NCI-H2081 (cell line): ENCODE measurements at places on chromosomes 5 and 9.
A peak's percentile ranks its signal among the peaks of the same experiment; 100 is the strongest.

- DNase-seq: peak; percentile 69
These were observed 190.9 kb downstream of the ICE1 start for GRCh38 chr5:5613261-5613990.

- DNase-seq: no peak
These were observed 198.7 kb upstream of the HAPLN1 start for GRCh38 chr5:83919071-83920041.

DNA sequence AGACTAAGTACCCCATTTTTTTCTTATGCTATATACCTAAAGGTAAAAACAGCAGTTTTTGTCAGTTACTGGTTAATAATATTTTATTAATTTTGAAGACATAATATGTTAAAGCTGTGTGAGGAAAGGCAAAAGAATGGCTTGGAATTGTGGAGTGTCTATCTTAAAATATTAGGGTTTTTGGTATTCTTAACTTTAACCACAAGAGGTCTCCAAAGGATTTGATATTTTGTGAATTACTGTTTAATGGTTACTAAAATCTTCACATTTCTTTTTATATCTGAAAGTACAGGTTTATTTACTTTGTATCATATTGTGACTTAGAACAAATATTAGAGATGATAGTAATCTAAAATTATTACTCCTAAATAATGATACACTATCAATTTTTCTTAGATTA is 32.0 kb upstream of the DHFR start:
- DNase-seq: no peak

DNA sequence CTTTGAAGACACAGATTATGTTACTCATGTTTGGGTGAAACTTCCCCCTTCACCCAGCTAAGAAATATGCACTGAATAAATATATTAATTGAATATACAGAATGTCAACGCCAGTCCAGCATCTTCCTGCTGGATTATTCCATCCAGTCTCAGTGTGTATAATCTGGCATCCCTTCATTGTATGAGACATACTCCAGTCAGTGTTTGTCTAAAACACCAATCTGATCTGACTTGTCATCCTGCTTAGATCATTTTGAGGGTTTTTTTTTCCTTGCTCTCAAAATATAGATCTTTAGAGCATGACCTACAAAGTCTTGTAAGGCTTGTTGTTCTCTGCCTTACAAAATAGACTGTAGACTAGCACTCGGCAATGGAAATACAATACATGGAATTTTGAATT is 195.1 kb downstream of the SMARCA2 start:
- no peak for DNase-seq

- no peak for DNase-seq
These were observed 140.1 kb upstream of the NR3C1 start for GRCh38 chr5:143543358-143544255.

DNA sequence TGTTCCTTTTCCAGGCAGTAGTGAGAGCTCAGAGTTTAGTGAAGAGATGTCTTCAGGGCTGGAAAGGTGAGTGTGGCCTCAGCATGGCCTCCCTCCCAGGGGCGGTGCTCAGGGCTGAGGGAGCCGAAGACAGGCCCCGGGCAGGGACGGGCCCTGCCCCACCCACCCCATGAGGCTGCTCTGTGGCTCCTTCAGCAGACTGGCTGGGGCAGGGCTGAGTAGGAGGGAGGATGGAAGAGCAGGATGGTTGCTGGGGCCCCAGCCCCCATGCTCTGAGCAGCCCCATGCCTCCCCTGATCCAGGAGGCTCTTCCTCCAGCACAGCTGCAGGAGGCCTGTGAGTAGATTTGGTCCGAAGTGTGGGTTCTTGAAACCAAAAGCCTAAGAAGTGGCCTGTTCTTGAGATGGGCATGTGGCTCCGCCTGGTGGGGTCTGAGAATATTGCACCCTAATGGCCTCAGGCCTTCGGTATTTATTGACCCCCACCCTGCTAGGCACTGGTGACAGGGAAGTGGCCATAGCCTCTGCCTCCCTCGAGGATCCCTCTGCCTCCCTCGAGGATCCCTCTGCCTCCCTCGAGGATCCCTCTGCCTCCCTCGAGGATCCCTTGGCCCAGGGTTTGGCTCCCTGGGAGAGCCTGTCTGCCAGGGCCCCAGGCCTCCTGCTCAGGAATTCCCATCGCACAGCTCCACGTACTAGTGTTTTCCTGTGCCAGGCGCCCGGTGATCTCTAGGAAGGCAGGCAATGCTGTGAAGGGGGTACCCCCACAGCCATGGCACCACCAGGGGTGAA is 65.4 kb upstream of the GARNL3 start:
- peak; percentile 49 for DNase-seq

GRCh38 chr5:29114331-29114768 is 2076.0 kb upstream of the CDH9 start:
- DNase-seq: peak; percentile 60

GRCh38 chr9:16033921-16034691 is 481.3 kb downstream of the CCDC171 start:
- no peak for DNase-seq

GRCh38 chr9:135550344-135550918 is 4.5 kb downstream of the OBP2A start:
- DNase-seq: no peak

DNA sequence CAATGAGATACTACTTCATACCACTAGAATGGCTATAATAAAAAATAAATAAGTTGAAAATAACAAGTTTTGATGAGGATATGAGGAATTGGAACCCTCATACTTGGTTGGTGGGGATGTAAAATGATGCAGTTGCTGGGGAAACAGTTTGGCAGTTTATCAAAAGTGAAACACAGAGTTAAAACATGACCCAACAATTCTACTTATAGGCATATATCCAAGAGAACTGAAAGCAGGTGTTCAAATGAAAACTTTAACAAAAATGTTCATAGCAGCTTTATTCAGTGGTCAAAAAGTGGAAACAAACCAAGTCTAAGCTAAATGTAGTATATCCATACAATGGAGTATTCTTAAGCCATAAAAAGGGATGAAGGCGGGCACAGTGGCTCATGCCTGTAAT is 13.1 kb upstream of the LHFPL2 start:
- DNase-seq: no peak

DNA sequence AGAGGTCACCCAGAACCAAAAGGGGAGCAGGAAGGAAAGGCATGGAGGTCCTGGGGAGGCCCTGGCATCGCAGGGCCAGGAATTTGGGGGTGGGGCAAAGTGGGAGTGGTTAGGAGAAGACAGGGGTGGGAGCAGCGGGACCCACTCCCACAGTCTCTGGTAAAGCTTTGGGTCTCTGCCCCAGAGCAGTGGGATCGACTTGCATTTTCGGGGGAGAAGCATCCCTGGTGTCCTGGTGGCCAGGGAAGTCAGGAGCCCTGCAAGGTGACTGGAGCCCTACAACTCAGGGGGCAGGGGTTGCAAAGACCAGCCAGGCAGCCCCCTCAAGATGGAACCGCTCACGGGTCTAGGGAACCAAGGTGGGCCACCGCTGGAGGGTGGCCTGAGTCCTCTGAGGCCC is 22.4 kb upstream of the GTF3C5 start:
- DNase-seq: no peak

DNA sequence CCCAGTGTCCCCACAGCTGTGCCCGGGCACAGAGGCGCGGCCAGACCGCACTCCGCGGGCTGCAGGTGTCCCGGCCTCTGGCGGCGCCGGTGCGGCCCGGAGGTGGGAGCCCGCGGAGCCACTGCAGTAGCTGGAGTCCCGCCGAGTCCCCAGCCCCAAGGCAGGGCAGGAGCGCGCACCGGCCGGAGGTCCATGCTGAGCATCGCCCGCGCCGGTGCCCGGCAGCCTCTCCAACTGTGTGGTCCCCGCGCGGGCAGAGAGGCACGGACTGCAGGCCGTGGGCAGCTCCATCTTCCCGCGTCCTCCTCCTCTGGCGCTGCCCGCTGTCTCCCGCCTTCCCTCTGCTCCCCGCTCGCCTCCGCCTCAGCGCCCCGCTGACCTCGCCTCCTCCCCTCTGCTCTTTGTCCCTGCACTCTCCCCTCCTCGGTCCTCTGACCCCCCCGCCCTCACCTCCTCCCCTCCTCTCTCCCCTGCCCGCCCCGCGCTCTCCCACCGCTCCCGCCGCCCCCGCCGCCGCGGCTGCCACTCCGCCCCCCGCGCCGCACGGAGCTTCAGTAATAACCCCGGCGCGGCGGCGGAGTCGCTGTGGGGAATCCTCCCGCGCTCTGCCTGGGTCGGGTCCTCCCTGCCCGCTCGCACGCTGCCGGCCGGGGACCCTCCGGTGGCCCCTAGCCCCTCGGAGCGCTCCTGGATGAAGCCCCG is at the start of gene ADAMTS16:
ADAMTS16 (plus strand) TSS at position 554 of the 702 bp plus-strand sequence; CDS start at position 692, 138 bp downstream.
- DNase-seq: no peak
